ENCODE measurements at places on chromosomes 11 and 22.

- DNase-seq, result peak; percentile 99
Observed at GRCh38 chr22:35840302-35840739, 122.6 kb downstream of the APOL5 start.

DNA sequence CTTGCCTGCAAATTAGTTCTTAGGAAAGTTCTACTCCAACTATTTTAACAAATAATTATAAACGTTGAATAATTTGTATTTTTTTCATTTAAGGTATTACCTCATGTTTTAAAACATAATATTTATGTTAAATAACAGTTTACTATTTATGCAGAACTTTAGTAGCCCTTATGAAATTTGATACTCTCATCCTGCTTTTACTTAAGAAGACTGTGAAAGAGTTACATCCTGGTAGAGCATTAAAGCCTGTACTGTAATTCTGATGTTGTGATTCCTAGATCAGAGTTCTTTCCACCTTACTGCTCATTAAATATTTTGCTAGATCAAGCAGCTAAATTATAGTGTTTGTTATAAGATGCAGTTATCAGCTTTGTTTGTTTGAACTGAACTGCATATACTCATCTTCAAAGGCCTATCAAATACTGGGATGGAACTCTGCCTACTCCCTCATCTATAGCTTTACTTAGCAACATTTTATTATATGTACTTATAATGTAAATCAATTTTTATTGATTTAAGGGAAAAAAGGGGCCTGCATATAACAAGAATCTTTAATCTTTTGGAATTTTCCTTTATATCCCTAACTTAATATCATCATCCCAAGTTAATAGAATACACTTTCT, 304.2 kb downstream of the DYNC2H1 start:
- peak; percentile 44 for DNase-seq

DNA sequence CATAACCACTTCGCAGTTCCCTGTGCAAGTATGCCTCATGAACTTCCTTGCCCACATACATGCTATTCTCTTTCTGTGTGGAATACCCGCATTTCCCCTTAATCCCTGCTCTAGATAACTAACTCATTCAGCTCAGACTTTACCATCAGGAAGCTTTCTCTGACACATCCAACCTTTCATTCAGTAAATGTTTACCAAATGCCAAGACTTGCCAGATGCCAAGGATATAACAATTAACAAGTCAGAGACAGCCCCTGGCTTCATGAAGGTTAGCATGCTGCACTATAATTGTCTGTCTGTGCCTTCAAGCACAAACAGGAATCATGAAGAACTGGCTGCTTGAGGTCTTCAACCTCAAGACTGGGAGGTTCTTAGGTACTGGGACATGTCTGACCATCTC, 71.2 kb upstream of the GDPD4 start:
- no peak for DNase-seq

DNA sequence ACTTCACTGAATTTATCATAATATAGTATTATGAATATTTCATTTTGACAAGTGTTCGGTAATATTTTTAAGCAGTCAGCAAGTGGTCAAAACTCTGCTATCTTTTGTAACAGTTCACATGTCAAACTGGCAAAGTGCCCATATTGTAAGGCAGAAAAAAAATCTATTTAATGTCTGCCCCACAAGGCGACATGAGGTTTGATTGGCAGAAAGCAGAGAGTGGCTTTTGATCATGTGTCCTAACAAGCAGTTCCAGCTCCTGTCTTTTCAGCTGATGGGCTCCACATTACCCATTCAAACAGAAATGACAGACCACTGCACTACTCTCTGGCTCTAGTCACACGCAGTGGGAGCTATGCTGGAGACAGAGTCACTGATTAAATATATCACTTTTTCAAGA, 59.0 kb downstream of the SOX6 start:
- no peak for DNase-seq

DNA sequence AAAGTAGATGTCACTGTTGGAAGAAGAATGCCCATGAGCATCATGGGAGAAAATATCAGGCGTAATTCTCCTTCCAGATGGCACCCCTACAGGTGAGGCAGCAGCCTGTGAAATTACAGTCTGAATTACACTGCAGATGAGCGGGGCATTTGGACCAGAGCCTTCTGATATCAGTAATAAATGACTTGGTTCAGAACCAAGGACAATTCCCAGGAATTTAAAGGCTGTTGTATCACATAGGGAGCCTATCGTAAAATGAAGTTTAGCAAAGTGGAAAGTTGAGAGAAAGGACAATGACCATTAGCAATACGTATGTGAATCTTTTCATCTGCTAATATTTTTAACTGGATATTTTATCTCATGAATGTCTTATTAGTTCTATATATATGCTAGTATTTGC, 61.3 kb downstream of the PRMT3 start:
- peak; percentile 2 for DNase-seq

DNA sequence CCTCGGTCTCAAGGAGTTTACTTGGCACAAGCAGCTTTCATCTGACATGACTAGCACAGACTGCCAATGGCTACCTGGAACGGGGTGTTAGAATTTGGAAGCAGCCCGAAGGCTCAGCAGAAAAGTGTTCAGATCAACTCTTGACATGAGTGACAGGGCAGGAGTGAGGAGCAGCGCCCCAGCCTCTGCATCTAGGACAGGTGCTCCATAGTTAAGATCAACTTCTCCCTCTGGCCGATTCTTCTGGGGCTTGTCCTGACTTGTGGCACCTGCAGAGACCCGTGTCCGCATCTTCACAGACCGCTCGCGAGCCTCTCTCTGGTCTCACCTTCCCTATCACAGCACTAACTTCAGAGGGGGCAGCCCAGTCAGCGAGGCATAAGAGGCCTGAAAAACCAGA, 42.5 kb upstream of the CHKA start:
- no peak for DNase-seq

- DNase-seq, result peak; percentile 98
Observed at GRCh38 chr22:42780070-42780540, 59.4 kb upstream of the A4GALT start.

DNA sequence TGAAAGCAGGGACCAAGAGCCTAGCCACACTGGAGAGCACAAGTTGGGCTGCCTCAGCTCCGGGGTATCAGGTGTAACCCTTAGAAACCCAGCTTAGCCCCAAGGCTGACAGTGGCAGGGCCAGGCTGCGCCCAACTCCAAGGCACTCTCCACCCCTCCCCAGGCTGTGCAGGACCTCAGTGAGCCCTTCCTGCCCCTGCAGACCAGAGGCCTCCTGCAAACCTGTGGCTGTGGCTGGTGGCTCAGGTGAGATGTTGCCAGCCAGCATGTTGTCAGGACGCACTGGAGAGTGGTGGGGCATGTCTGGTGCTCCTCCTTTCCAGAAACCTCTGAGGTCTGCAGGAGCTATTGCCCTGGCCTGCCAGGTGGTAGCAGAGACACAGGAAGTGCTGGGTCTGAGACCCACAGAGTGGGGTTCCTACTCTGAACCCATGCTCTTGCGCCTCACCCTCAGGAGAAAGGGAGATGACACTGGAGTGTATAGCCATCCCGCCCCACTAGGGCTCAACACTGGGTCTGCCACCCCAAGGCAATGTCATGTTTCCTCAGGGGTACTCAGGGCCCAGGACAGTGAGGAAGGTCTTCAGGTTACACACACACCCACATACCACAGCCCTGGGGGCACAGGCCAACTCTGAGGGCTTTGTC, 2.4 kb upstream of the SCARF2 start:
- no peak for DNase-seq

- DNase-seq, result no peak
Observed at GRCh38 chr11:69009441-69010211, 3.4 kb downstream of the MRGPRF start.

DNA sequence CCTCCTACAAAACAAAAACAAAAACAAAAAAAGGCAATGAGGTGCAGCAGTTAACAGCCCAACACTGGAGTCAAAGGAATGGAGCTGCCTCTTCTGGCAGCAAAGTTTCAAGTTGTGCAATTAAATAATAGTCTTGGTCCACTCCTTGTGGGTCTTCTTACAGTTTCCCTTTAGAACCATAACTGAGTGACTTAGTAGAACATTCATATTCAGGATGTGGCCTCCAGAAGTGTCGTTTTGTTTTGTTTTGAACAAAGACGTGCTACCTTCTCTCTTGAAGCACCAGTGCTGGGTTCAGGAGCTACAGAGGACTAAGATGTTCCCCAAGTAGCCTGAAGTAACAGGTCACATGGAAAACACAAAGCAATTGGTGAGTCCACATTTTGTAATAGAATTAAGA, 2.0 kb upstream of the JAML start:
- no peak for DNase-seq

Data from choroid plexus epithelial cell (primary cell).